ENCODE measurements at places on chromosomes 5 and 9. TPM values are rescaled to one million over a fixed set of nuclear protein-coding genes. Genes with fewer than 3 reads are reported as not detected.

The GRIN1 gene
- 0.03 TPM for total RNA-seq

DNA sequence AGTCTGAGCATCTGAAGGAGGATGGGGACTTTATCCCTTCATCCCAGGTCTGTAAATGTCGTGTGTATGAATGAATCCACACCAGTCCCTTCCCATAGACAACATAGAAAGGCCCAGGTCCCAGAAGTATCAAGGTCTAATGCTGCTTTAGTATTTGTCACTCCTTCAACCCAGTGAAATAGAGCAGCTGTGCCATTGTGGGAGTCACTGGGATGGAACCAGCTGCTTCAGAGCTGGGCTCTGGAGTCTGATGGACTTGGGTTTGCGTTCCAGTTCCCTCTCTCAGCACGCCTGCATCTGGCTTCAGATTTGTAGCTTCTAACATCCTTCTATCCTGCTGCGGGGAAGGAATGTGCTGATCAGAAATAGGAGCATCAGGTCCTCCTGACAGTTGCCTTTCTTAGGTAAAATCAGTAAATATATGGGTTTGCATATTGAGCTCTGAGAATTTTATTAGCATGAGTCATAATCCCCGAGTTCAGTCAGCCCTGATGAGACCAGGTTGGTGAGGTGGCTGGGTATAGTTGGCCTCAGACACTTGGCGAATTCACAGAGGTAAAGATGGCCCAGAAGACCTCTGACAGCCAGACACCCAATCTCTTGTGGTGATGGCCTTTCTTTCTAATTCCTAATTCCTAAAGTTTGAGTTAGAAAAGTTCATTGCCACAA lies 10.1 kb downstream of the ACO1 start:
- H3K27ac ChIP-seq: no peak overlapping the region
- H3K36me3 ChIP-seq: no peaks in the 10 kb centered on the region
- H3K4me3 ChIP-seq: no peak overlapping the region
- H3K27me3 ChIP-seq: no peaks in the 10 kb centered on the region

DNA sequence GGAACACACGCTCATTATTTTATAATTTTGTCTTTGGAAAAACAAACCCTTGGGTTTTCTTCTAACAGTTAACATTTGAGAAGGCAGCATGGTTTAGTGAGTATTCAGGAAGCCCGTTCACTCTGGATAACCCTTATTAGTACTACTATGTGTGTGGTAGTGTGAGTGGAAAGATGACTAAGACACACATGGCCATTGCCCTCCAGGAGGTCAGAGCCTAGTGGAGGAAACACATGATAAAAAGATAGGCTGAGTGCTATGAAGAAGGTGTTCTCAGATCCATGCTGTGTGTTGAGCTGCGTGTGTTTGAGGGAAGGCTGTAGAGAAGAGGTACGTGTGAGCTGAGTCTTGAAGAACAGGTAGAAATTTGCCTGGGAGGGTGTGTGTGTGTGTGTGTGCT lies 8.4 kb downstream of the C5orf47 start:
- H3K4me1 ChIP-seq: no peaks in the 10 kb centered on the region
- H3K27me3 ChIP-seq: peaks cover 12% of the 10 kb centered on the region
- H3K4me3 ChIP-seq: no peak overlapping the region
- no peak for DNase-seq

DNA sequence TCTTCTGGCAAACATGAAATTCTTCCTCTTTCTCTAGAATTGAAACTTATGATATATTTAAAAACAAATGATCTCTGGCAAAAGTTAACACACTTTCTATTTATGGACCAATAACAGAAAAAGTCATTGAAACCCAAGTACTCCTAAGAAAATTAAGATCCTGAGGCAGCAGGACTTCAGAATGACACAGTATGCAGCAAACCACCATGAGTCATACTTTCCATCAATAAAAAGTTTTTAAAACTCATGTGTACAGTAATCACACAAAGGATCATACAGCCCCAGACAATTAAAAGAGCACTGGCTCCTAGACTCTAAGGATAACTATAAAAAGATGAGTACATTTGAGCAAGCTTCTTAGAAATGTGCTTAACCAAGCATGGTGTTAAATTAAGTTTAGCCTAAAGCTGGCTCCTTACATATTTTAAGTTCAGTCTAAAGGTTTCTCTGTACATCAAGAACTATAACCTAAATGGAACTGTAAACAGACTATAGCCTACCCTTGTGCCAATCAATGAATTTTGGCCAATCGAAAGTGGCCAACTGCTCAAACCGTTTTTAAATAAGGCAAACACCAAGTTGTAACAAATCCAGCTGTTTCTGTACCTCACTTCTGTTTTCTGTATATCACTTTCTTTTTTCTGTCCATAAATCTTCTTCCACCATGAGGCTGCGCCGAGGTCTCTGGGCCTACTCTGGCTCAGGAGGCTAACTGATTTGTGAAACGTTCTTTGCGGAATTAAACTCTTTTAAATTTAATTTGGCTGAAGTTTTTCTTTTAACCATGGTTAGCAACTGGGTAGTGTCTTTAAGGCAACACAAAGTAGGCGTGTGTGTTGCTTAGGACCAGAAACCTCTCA lies 232.1 kb upstream of the PIK3R1 start:
- no peak overlapping the region for H3K27ac ChIP-seq
- no peaks in the 10 kb centered on the region for H3K4me1 ChIP-seq
- DNase-seq: peak; percentile 59
- no peaks in the 10 kb centered on the region for H3K27me3 ChIP-seq

Measured in cardiac muscle cell (in vitro differentiated cells and primary cell).